Activated naive CD8-positive, alpha-beta T cell treated with anti-CD3 and anti-CD28 coated beads, Interleukin-2, amount 50 U/mL, for 24 hours (primary cell): ENCODE measurements at places on chromosomes 6 and 20.

GRCh38 chr6:135230711-135231468 lies 49.8 kb downstream of the MYB start:
- H3K27ac ChIP-seq: no peak overlapping the region
- DNase-seq: no peak
- H3K4me1 ChIP-seq: peaks cover 23% of the 10 kb centered on the region
- H3K4me3 ChIP-seq: no peak overlapping the region

GRCh38 chr20:51480507-51481270 lies 61.8 kb downstream of the NFATC2 start:
- H3K27me3 ChIP-seq: no peaks in the 10 kb centered on the region
- H3K36me3 ChIP-seq: peaks cover 59% of the 10 kb centered on the region
- H3K4me1 ChIP-seq: peaks cover 90% of the 10 kb centered on the region
- DNase-seq: peak; percentile 66

- H3K4me3 ChIP-seq: no peak overlapping the region
- H3K27me3 ChIP-seq: no peaks in the 10 kb centered on the region
- H3K27ac ChIP-seq: no peak overlapping the region
- H3K4me1 ChIP-seq: no peaks in the 10 kb centered on the region
These were observed 221.8 kb downstream of the FRK start for GRCh38 chr6:115838763-115839401.

DNA sequence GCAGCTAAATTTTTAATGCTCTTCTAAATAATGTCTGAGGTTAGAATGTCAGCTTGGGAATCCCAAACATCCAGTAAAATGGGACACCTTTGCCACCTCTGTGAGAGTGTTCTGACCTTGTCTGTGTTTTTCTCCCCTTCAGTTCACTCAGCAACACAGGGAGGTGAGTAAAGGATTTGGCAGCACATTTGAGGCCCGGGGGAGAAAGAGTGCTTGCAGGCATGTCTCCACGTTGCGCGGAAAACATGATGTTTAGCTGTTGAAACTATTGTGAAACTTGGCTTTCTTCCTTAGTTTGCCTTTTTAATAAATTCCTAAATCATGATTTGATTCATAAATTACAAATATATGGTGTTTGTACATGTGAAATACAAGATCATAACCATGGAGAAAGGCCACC lies 707.8 kb upstream of the FLRT3 start:
- H3K27me3 ChIP-seq: no peaks in the 10 kb centered on the region
- no peak overlapping the region for H3K27ac ChIP-seq
- H3K4me1 ChIP-seq: no peaks in the 10 kb centered on the region
- no peaks in the 10 kb centered on the region for H3K36me3 ChIP-seq
- no peak for DNase-seq

DNA sequence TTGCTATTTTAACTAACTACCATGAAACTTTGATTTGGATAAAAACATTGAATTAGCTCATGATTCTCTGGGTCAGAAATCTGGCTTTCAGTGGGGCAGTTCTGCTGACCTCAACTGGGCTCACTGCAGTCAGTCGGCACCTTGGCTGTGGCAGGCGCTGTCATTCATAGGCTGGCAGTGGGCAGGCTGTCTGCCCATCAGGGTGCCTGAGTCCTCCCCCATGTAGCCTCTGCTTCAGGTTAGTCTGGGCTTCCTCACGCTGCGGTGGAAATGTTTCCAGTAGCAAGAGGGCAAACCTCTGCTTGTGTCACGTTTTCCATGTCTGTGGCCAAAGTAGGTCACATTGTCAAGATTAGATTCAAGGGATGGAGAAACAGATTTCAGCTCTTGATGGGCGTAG lies 251.0 kb upstream of the TCF21 start:
- H3K27me3 ChIP-seq: no peaks in the 10 kb centered on the region
- H3K36me3 ChIP-seq: no peaks in the 10 kb centered on the region
- no peaks in the 10 kb centered on the region for H3K4me1 ChIP-seq
- no peak for DNase-seq
- no peak overlapping the region for H3K4me3 ChIP-seq
- H3K27ac ChIP-seq: no peak overlapping the region

DNA sequence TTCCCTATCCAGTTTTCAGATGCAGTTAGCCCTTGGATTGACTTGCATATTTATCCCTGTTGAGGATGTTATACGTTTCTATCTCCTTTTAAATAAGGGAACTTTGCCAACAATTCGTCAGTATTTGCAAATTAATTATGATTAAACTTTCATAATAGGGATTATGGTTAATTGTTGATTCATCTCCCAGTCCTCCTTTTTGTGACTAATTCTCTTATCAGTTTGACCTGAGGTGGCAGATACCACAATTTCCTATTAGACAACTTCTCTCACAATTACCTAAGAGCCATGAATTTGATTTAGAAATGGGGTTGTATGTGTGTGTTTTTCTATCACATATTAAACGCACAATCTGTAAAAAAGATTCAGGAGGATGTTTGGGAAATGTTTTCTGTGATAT lies 172.9 kb downstream of the LAMA2 start:
- no peak overlapping the region for H3K4me3 ChIP-seq
- H3K36me3 ChIP-seq: no peaks in the 10 kb centered on the region
- DNase-seq: no peak
- no peak overlapping the region for H3K27ac ChIP-seq
- peaks cover 5% of the 10 kb centered on the region for H3K27me3 ChIP-seq
- no peaks in the 10 kb centered on the region for H3K4me1 ChIP-seq

- DNase-seq: no peak
- H3K4me1 ChIP-seq: no peaks in the 10 kb centered on the region
- H3K4me3 ChIP-seq: no peak overlapping the region
- H3K27ac ChIP-seq: no peak overlapping the region
- no peaks in the 10 kb centered on the region for H3K27me3 ChIP-seq
- no peaks in the 10 kb centered on the region for H3K36me3 ChIP-seq
These were observed 574.4 kb upstream of the MAP3K7 start for GRCh38 chr6:91161246-91161645.

GRCh38 chr6:114323784-114324183 lies 19.0 kb downstream of the HS3ST5 start:
- H3K27ac ChIP-seq: no peak overlapping the region
- H3K4me3 ChIP-seq: no peak overlapping the region
- no peaks in the 10 kb centered on the region for H3K36me3 ChIP-seq
- H3K27me3 ChIP-seq: no peaks in the 10 kb centered on the region
- DNase-seq: no peak
- no peaks in the 10 kb centered on the region for H3K4me1 ChIP-seq

- H3K27me3 ChIP-seq: no peaks in the 10 kb centered on the region
- H3K36me3 ChIP-seq: no peaks in the 10 kb centered on the region
- no peak for DNase-seq
These were observed 9.4 kb downstream of the ACSS1 start for GRCh38 chr20:25048519-25048952.

- peaks cover 7% of the 10 kb centered on the region for H3K4me1 ChIP-seq
- no peak overlapping the region for H3K27ac ChIP-seq
- H3K36me3 ChIP-seq: no peaks in the 10 kb centered on the region
- H3K27me3 ChIP-seq: peaks cover 16% of the 10 kb centered on the region
These were observed 5.5 kb downstream of the BFSP1 start for GRCh38 chr20:17525650-17526049.

GRCh38 chr20:30811885-30812671 lies 445.4 kb upstream of the DEFB115 start:
- no peak overlapping the region for H3K4me3 ChIP-seq
- H3K27me3 ChIP-seq: peaks cover 3% of the 10 kb centered on the region
- no peak overlapping the region for H3K27ac ChIP-seq
- no peaks in the 10 kb centered on the region for H3K4me1 ChIP-seq
- DNase-seq: no peak
- peaks cover 5% of the 10 kb centered on the region for H3K36me3 ChIP-seq

- H3K36me3 ChIP-seq: no peaks in the 10 kb centered on the region
- no peak overlapping the region for H3K4me3 ChIP-seq
- H3K27ac ChIP-seq: no peak overlapping the region
These were observed 129.1 kb downstream of the SASH1 start for GRCh38 chr6:148471624-148472159.

GRCh38 chr20:32052778-32053362 lies 828 bp downstream of the HCK start:
- H3K27ac ChIP-seq: no peak overlapping the region
- H3K36me3 ChIP-seq: no peaks in the 10 kb centered on the region
- H3K4me3 ChIP-seq: peak overlapping the region; percentile 53
- peak; percentile 29 for DNase-seq
- H3K27me3 ChIP-seq: peaks cover 56% of the 10 kb centered on the region

- peak; percentile 67 for DNase-seq
- peaks cover 75% of the 10 kb centered on the region for H3K27me3 ChIP-seq
- H3K27ac ChIP-seq: peak overlapping the region; percentile 82
- peaks cover 15% of the 10 kb centered on the region for H3K4me1 ChIP-seq
These were observed 10.9 kb downstream of the IL20RA start for GRCh38 chr6:137033828-137034227.

GRCh38 chr6:158418501-158418900 lies 106.2 kb downstream of the TULP4 start:
- H3K4me3 ChIP-seq: no peak overlapping the region
- H3K27me3 ChIP-seq: no peaks in the 10 kb centered on the region
- no peak overlapping the region for H3K27ac ChIP-seq
- no peaks in the 10 kb centered on the region for H3K4me1 ChIP-seq
- no peak for DNase-seq

DNA sequence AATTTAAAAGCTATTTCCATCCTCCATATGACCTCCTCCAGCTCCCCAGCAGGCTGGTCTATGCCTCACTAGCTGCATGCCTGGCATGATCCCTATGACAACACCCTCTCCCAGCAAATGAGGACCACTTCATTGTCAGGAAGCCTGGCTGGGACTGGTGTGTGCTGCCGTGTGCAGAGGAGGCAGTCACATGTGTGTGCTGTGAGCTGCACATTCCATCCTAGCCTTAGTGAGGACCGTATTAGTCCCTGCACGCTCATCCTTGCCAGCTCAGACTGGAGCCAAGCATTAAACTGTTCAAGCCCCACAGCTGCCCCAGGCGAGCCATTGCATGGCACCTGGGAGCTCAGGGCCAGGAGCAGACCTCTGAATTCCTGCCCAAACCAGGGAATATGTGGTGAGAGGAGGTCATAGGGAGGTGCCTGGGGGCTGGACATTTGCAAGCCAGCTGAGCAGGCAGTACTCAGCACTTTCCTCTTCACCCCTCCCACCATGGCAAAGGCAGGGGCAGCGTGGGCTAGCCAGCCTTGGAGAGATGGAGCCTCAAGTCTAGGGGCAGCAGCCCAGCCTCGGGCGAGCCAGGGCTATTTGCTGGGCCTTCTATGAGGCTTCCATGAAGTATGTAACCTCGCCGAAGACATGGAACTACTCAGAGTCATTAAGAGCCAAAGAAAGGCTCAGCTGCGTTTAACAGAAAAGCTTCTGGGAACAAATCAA lies 8.7 kb upstream of the CCN5 start:
- DNase-seq: no peak
- no peaks in the 10 kb centered on the region for H3K27me3 ChIP-seq
- H3K27ac ChIP-seq: no peak overlapping the region
- no peaks in the 10 kb centered on the region for H3K36me3 ChIP-seq
- H3K4me3 ChIP-seq: no peak overlapping the region

DNA sequence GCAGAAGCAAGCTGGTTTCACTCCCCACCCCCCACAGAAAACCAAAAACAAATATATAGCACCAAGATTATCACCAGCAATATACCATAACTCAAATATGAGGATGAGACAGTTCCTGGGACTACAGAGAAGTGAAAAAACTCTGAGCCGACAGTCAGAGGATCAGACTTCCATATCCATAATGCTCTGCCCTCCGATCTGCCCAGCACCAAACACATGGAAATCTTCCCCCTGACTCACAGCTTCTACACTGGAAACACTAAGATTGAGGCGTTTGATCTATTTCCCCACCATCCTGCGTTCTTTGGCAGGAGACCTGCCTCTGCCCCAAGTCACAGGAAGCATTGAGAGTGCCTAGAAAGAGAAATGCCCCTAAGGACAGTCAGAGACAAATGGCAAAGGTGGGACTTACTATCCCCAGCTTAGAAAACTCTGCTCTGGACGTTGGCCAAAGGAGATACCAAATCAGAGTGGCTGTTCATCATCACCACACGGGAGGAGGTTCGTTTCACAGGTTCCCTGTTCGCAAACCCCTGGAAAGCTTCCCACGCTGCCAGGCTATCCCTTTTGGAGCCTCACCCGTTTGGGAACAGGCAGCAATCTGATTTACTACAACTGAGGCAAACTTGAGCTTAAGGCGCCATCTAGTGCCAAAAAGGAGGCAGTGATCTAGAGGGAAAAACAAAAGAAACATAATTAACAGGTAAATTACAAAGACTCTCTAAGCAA lies 48.7 kb upstream of the SRSF6 start:
- no peaks in the 10 kb centered on the region for H3K36me3 ChIP-seq
- no peaks in the 10 kb centered on the region for H3K4me1 ChIP-seq
- H3K27ac ChIP-seq: no peak overlapping the region
- DNase-seq: no peak

GRCh38 chr6:166005401-166005943 lies 162.2 kb downstream of the TBXT start:
- no peaks in the 10 kb centered on the region for H3K36me3 ChIP-seq
- H3K27me3 ChIP-seq: peaks cover 62% of the 10 kb centered on the region
- peaks cover 7% of the 10 kb centered on the region for H3K4me1 ChIP-seq
- no peak for DNase-seq
- H3K4me3 ChIP-seq: no peak overlapping the region
- no peak overlapping the region for H3K27ac ChIP-seq

DNA sequence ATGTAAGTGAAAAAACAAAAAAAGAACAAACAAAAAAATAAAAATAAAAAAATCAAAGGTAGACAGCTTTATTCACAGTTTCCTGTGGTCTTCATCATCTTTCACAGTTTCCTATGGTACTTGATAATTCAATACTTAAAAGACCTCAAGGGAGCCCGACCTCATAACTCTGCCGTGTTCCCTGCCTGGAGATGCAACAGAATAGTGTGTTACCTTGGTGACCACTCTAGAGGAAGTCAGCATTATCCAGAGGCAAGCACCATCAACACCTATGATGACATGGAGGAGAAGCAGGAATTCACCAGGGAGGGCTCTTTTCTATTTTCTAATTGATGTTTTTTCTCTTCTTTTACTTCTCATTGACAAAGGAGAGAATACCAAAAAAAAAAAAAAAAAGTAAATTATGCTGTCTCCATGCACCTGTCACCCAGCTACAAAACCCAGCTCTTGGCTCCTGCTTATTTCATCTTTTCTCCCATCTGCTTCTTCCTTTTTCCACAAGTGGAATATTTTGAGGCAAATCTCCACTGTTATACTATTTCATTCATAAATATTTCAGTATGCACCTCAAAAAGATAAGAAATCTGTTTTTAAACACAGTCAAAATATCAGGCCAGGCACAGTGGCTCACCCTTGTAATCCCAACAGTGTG lies 95.8 kb upstream of the STXBP5 start:
- DNase-seq: no peak
- no peak overlapping the region for H3K4me3 ChIP-seq
- peaks cover 44% of the 10 kb centered on the region for H3K4me1 ChIP-seq
- no peaks in the 10 kb centered on the region for H3K36me3 ChIP-seq

- DNase-seq: peak; percentile 44
- H3K4me1 ChIP-seq: peaks cover 76% of the 10 kb centered on the region
- H3K27me3 ChIP-seq: no peaks in the 10 kb centered on the region
These were observed 5.1 kb downstream of the RREB1 start for GRCh38 chr6:7112741-7113313.
